Right renal cortex interstitium (tissue), 3 donors: ENCODE measurements at places on chromosomes 1 and 21. TPM values are rescaled to one million over a fixed set of nuclear protein-coding genes. Genes with fewer than 3 reads are reported as not detected.

Gene KIF2C
- 27.4 TPM for polyA plus RNA-seq

Gene C1orf94
- polyA plus RNA-seq, result not detected

Gene TDRD10
- 0.71 TPM for polyA plus RNA-seq

Gene KRTAP12-4
- not detected for polyA plus RNA-seq

- DNase-seq, result no peak
These were observed 7.0 kb downstream of the OR14I1 start for GRCh38 chr1:248695451-248696132.

DNA sequence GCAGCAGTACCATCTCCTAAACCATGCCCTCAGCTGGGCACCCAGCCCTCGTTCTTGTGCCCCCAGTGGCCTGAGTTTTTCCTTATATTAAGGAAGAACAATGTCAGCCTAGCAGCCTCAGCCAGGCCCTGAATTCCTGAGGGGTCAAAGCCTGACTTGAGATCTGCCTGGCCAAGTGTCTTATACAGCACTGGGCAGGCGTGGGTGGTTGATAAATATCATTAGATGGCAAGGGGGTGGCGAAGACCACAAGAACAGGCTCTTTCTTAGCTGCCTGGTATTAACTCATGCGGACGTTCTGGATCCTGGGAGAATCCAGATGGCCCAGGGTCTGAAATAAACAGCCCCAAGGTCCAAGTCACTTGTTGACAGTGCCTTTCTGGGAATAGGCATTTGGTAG is 18.3 kb downstream of the NGF start:
- DNase-seq, result no peak

- DNase-seq, result no peak
These were observed 89.9 kb upstream of the ARTN start for GRCh38 chr1:43843684-43844083.

GRCh38 chr1:2952992-2953391 is 68.3 kb upstream of the ACTRT2 start:
- no peak for DNase-seq

DNA sequence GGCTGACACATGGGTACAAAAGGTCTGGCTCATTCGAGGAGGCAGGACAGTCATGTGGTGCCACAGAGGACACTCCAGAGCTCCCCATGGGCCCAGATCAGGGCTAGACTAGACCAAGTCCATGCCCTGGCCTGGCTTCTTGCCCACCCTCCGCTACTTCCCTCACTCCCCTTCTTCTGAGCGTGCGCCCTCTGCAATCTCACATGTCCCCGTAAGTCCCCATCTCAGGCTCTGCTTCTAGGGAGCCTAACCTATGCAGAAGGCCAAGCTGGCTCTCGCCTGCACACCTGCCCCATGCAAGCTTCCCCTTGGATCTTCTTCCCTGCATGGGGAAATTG is 553.6 kb downstream of the PTPRU start:
- no peak for DNase-seq

- DNase-seq, result no peak
These were observed 453 bp upstream of the TTLL10 start for GRCh38 chr1:1173061-1173792.

DNA sequence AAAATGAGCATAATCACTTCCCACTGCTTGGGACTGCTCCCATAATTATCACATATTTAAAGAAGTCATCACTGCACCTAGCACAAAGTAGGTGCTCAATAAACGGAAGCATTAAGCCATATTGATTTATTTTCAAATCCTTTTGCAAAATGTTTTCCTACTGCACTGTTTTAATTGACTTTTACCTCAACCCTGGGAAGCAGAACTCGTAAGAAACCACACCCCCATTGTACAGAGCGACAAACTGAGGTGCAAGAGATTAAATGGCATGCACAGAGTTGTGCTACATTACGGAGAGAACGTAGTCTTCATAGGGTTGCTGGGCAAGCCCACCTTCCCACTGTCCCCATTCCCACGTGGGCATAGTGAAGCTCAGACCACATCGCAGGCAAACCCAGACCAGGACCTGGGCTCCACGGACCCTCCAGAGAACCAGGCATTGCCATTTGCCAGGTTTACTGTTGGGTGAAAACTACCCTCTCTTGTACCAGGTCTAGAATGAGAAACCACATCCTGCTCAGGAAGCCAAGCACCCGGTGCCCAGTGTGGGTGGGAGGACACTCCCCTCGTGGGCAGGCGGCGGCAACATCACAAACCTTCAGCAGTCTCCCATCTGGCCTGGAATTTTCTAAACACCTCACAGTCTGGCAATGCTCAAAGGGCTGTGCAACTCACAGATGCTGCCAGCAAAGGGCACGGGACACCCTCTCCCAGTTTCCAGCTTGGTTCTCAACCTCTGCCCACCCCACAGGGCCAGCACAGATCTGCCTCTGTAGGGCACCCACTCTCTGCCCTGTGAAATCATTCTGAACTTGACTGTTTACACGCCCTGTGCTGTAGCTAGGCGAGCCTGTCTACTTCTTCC is 8.2 kb downstream of the IFFO2 start:
- no peak for DNase-seq

GRCh38 chr21:42447732-42448131 is 44.0 kb downstream of the UBASH3A start:
- DNase-seq, result no peak

- no peak for DNase-seq
These were observed 11.3 kb upstream of the TACSTD2 start for GRCh38 chr1:58588396-58588795.

GRCh38 chr1:223847781-223848345 is 2.1 kb upstream of the TP53BP2 start:
- no peak for DNase-seq

- no peak for DNase-seq
These were observed 705.3 kb upstream of the CHRM3 start for GRCh38 chr1:238681021-238681420.

GRCh38 chr1:12336413-12336812 is 106.6 kb downstream of the VPS13D start:
- no peak for DNase-seq

DNA sequence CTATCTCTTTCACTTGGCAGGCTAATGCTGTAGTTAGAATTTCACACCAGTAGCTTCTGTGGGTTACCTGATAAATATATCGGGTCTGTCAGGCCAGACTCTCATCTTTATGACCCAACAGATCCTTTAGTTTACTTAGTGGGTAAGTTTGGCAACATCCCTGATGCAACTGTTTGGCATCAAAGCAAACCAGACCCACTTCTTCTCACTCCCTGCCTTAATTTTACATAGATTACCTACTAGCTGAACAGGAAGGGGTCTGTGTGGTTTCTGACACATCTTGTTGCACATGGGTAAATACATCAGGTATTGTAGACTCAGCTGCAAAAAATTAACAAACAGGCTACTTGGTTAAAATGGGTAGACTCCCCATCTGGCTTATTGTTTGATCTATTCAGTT is 3.2 kb upstream of the GUK1 start:
- DNase-seq, result no peak

DNA sequence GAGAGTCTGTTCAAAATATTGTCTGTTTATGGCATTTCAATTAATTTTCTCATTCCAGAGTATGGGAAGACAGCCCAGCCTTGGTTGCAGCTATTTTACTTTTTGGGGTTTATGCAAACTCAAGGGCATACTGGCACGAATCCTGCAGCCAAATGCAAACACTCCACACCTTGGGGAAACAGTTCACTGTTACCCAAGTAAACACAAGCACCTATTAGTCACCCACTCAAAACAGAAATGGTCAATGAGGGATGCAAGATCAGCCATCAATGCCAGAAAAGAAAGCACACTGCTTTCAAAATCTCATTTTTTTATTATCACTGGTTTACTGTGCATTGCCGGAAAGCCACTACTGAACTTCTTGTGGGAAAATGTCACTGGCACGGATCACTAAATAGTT is 170.6 kb downstream of the RUNX1 start:
- DNase-seq, result no peak

DNA sequence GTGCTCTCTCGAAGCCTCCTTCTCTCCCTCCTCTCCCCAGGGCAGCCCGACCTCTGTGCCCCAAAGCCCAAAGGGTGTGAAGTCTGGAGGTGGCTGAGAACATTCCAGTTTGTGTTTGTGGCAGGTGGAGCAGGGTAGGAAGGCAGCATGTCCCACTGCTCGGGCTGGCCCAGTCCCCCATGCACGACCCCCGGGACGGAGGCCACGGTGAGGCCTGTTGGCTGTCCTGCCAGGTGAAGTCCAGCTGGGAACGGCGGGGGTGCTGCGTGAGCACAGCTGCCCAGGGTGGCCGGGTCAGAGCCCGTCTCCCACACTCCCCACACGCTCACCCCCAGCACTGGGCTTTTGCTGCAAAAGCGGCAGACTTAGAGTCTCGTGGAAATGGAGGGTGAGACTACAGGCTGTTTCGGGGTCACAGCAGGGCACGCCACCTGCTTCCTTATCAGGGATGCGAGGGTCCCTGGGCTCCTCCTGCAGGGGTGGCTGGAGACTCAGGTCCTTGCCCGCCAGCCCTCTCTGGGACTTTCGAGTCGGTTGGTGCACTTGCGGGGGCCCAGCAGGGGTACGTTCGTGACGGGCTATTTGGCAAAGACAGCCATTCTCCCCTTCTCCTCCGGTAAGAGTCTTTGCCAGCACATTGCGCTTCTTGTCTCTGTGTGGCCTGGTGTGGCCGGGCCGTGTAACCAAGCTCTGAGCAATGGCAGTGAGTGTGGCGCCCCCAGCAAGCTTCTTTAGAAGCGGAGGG is 40.3 kb downstream of the MORN1 start:
- no peak for DNase-seq

- no peak for DNase-seq
These were observed 144.6 kb downstream of the LRIG2 start for GRCh38 chr1:113217447-113218208.

DNA sequence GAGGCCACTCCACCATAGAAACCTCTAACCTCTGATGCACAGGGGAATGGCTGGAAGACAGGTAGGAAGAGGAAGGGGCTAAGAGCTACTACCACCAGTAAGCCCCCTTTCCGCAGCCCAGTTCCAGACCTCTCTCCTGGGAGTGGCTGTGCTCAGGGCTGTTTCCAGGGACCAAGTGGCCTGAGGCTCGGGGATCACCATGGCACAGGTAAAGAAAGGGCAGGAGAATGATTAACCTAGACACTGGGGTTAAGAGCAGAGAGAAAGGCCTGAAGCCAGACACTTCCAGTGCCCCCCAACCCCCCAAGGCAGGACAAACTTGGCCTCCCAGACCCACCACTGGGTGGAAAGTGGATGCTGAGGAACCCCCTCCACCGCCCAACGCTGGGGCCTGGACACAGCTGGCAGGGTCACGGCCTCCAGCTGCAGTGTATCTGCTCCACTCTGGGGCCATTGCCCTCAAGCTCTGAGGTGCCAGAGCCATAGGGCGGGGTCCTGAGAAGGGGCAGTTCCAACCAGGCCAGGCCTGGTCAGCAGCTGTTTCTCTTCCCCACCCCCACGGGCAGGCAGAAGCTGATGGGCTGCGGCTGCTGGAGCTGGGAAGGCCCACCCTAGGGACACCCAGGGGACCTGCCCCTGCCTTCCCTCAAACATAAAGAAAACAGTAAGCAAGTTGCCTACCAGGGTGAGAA is 2.6 kb downstream of the TAGLN2 start:
- DNase-seq, result no peak

DNA sequence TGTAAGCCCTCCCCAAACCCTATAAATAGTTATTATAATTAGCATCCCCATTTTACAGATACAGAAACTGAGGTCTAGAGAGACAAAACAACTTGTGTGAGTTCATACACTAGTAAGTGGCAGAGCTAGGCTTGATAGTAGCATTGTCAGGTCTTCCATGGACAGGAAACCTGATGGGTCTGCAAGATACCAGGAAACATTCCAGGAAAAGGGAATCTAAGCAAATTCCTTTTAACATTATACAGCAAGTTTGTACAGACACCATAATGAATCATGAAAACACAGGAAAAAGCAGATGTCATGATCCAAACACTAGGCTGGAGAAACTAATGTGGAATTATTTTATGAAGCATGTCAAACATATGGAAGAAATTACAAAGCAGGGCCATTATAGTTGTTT is 89.1 kb upstream of the KCNK2 start:
- no peak for DNase-seq

DNA sequence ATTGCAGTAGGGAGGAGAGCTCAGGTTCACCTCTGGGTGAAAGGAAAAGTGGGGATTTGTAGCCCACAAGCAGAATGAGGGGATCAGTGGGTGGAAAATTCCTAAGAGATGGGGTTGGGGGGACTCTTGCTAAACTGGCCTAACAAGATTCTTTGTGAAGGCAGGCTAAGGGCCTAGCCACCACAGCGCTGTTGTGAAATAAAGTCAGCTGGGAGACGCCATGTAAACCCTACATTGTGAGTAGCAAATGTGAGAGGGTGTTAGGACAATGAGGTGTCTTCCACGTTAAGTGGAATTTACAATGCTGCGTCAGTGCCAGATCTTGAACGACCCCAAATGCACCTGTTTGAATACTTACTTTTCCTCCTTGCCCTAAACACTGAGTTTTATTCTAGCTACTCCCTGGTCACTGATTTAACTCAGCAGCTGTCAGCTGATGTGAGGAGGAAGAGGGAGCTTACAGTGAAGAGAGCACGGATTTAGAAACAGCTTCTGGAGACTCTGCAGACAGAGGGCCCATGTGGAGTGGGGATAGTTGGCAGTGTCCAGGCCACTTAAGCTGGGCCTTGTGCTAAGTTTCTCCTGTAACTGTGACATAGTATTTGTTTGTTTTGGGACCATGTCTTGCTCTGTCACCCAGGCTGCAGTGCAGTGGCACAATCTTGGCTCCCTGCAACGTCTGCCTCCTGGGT is 17.3 kb downstream of the PDPN start:
- no peak for DNase-seq

GRCh38 chr1:110173466-110174105 is 23.3 kb downstream of the SLC6A17 start:
- no peak for DNase-seq

- DNase-seq, result no peak
These were observed 66.1 kb upstream of the SERBP1 start for GRCh38 chr1:67496329-67496728.

- DNase-seq, result no peak
These were observed 282.5 kb upstream of the PLXNA2 start for GRCh38 chr1:208526613-208527125.

DNA sequence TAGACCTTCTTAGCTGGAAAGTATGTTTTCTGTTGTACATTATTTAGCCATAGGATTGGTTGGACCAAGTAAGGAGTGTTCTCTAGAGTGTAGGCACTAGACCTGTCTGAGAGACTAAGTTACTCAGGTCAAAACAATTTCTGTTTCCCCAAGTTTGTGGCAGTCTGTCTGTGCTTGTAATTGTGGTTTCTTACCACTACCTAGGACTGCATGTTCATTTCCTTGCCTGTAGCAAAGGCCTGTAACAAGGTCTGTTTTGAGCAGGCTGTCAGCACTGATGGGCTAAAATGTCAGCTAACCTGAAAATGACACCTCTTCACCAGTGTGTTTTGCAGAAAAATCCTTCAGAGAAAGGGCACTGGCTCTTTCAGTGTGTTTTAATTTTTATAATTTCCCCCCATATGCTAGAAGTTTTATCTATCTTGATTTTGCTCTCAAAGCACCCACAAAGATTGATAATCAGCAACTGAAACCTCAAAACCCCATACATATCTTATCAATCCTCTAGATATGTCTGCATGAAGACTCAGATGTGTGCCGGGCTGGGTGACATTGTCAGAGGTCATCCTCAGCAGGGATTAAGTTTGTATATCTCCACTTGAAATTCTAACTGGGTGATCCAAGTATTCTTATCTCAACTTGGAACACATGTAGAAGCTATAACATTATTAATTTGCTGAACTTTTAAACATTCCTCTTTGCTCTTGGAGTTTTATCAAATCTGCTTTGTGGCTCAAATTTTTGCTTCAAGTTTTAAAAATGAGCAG is 50.7 kb upstream of the ST6GALNAC3 start:
- DNase-seq, result no peak

GRCh38 chr1:208510192-208510952 is 266.2 kb upstream of the PLXNA2 start:
- DNase-seq, result no peak

- no peak for DNase-seq
These were observed 2.2 kb downstream of the APP start for GRCh38 chr21:26168371-26168770.
